ENCODE measurements at places on chromosomes 5 and 9.

GRCh38 chr5:32523625-32524024 is 61.7 kb upstream of the SUB1 start:
- DNase-seq = no peak

DNA sequence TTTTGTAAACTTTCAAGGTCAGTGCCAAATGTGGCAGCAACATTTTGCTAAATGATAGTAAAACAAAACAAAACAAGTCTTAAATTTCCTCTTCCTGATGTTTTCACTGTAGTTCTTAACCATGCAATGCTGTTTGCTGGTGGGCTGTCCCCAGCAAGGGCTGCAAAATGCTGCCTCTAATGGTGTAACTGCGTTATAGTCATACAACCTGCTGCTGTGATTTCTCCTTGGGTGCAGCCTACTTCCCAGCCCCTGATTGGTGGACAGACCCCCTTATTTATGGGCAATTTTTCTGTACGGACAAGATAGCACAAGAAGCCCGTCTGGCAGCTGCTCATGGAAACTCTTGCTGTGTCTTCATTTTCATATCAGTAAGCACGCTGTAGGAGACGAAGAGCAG is 26.6 kb upstream of the PIP5K1B start:
- DNase-seq = no peak

- DNase-seq = peak; percentile 81
These were observed 53.2 kb downstream of the USP20 start for GRCh38 chr9:129888293-129889121.

- peak; percentile 28 for DNase-seq
These were observed 1.5 kb downstream of the AFF4 start for GRCh38 chr5:132961887-132962286.

- DNase-seq = peak; percentile 43
These were observed 248.9 kb downstream of the PIK3R1 start for GRCh38 chr5:68464424-68464823.

GRCh38 chr5:158484150-158484549 is 615.6 kb downstream of the EBF1 start:
- no peak for DNase-seq

- no peak for DNase-seq
These were observed 34.6 kb downstream of the GADD45G start for GRCh38 chr9:89639367-89639795.

GRCh38 chr9:120323125-120323524 is 256.8 kb downstream of the CDK5RAP2 start:
- no peak for DNase-seq

DNA sequence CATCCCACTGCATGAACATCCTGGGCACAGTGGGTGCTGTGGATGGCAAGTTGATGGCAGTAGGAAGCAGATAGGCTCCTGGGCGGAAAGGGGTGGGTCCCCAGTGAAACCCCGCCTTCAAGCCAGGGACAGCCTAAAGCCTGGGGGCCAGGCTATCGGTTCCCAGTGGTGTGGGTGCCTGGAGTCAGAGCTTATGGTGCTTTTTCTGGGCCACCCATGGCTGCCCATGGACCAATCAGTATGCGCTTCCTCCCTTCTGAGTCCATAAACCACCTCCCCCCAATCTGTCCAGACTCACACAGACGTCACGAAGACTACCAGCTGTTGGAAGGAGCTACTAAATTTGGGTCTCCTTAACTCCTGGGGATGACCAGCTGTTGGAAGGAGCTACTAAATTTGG is 17.5 kb upstream of the ECPAS start:
- no peak for DNase-seq

DNA sequence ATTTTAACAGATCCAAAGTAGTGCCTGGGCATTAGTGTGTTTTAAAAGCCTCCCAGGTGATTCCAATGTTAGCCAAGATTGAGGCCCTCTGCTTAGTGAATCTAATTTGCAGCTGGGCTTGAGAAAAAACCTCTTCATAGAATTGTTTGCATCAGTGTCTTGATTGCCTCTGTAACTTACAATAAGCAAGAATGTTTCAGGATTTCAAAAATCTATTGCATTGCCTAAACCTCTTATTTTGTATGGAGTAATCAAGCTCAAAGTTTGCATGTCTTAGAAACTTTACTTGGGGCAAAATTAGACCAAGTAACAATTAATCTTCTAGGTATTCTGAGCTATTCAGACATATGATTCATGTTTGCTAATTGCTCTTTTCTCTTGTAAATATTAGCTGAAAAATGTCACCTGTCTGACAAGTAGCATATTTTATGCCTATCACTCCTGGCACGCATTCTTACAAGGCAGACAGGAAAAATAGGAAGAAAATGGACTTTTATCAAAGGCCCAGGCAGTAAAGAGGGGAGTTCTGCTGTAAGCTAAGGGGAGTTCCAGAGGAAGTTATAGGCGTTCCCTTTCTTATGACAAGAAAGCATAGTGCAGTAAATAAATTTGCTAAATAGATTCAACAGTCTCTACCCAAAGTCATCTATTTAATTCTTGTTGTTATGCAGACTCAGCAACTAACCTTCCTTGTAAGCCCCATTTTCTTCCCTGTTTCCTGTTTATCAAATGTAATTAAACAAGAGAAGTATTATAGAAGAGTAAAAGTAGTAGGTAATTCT is 21.0 kb downstream of the PDCD1LG2 start:
- no peak for DNase-seq

- no peak for DNase-seq
These were observed 28.8 kb downstream of the FOXD1 start for GRCh38 chr5:73419465-73420390.

DNA sequence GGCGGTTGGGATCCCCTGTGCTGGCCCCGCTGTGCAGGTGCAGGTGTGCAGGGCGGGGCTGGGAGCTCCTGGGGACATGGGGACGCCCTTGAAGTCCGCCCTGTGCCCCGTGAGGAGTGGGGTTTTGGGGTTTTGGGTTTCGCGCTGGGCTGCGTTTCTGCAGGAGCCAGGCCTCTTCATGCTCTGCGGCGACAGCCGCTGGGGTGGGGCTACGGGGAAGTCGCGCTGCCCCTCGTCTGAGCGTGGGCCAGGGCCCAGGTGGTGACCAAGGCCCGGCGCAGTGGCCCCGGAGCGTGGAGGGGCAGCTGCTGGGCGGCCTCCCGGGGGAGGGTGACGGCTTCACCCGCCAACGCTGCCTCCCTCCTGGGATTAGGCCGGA is 47.8 kb upstream of the IRX4 start:
- DNase-seq = no peak

DNA sequence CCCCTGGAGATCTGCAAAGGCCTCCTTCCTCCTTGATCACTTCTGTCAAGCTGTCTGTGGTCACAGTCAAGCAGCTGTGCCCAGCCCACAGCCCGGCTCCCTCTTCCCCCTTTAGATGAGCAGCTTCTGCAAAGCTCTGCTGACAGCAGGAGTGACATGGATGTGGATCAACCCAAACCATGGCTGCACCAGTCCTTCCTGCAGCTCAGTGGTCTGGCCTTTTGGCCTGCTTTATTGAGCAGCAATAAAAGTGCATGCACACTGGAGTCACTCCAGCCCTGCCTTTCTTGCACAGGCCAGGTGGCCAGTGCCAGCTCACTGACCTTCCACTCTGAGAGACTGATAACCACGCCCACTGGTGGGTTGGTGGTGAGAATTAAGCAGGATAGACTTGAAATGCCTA is 91.3 kb upstream of the OTULINL start:
- peak; percentile 84 for DNase-seq

GRCh38 chr5:118224546-118224945 is 763.8 kb downstream of the DTWD2 start:
- no peak for DNase-seq

DNA sequence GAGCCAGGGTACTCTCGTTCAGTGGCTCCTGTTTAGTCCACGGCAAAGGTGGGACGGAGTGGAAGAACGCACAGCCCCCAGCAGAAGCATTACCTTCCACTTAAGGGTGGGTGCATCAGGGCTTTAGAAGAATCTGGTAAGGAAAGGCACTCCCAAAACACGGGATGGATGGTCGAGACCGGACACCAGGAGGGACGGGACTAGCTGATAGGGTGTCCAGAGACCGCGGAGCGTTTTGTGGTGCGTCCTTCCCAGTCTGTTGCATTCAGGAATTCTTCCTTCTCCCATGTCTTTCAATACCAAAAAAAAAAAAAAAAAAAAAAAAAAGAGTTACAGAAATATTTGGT is 545 bp upstream of the CTSV start:
- DNase-seq = no peak

GRCh38 chr9:99436616-99437015 is 214.5 kb downstream of the SEC61B start:
- DNase-seq = no peak

DNA sequence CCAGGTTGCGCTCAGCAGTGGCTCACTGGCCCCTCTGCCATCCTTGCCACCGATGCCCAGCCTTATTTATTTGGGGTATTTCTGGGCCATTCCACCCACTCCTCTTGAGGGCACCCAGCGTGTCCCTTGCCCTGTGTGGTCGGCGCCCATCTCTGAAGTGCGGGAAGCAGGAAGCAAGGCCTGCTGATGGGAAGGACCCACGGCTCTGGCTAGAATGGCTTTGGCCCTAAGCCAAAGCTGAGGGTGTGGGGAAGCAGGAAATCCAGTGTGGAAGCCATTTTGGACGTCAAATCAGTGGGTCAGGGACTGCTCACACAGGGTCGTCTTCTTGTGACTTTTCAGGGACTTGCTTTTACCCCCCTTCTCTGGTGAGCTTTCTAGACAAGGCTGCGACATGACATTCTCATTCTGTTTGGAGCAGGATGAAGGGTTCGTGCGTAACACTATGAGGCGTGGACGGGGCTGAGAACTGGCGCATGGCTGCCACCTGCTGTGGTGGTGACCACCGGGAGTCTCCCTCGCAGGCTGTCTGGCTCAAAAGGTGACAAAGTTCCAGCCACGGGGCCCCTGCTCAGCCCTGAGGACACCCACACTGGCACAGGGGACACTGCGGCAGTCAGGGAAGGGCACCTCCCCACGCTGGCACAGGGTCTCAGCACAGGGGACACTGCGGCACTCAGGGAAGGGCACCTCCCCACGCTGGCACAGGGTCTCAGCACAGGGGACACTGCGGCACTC is 50.7 kb upstream of the NKD2 start:
- no peak for DNase-seq

- DNase-seq = no peak
These were observed 30.2 kb downstream of the SNX18 start for GRCh38 chr5:54547711-54548250.

- DNase-seq = peak; percentile 77
These were observed 34.6 kb upstream of the NEK6 start for GRCh38 chr9:124222918-124223720.

DNA sequence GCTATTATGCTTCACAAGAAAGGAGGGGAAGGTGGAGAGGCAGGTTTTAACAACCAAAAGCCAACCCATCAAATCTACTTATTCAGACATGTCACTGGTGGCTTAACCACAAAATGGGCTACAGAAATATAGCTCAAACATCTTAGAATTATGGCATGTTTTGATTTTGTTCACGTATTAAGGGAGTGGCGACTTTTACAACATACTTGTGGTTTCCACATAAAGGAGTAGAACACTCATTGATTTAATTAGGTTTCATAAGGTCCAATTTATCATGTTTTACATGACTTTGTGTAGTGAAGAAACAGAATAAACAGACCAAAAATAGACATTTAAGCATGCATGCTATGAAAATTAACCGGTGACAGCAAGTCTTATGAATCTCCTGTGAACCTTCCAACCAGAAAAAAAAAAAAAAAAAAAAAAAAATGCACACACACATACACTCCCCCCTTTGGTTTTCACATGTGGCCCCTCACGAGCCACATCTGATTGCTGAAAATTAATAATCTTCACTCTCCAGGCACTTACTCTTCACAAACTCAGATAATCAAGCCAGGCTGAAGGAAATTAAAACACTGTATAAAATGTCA is 5.4 kb downstream of the ZNF608 start:
- DNase-seq = no peak

GRCh38 chr9:17229945-17230560 is 95.2 kb downstream of the CNTLN start:
- DNase-seq = no peak

DNA sequence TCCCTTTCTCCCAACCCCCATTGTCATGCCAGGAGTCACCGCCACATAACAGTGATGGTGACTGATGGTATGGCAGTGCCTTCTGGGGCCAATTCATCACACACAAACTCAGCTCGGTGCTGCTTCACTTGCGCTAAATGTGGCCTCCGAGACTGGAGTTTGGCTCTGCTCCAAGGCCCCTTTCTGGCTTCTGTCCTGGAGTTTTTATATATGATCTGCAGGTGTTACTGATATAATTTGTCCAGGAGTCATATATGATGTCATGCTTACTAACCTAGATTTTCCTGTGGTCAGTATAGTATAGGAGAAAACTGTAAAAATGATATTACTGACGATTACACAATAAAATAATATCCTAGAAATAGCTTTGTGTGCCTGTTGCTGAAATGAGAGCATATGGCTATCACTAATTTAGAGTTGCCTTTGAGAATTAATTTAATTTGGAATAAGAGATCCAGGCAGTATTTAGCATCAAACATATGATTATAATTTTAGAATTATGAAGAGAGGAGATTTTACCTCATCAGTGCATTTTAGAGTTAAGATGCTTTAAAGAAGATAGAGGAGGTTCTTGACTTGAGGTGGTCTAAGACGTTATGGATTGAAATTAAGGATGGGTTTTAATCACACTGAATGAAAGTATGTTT is 334.1 kb upstream of the CD180 start:
- DNase-seq = no peak

GRCh38 chr5:9301200-9301599 is 244.7 kb downstream of the SEMA5A start:
- no peak for DNase-seq

DNA sequence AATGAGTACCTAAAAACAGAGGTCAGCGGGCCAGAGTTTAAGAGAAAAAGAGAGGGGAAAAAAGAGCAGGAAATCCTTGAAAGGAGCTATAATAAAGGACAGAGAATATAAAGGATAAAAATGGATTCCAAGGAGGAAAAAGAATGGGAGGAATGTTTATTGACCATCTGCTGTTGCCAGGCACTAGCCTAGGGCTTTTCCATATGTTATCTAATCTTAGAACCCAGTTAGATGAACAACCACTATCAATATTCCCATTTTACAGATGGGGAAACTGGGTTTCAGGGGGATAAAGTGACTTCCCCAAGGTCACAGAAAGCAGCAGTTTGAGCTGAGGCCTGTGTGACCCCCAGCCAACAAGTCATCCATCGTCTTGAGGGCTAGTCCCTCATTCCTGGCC is 232.5 kb downstream of the NR3C1 start:
- DNase-seq = no peak

DNA sequence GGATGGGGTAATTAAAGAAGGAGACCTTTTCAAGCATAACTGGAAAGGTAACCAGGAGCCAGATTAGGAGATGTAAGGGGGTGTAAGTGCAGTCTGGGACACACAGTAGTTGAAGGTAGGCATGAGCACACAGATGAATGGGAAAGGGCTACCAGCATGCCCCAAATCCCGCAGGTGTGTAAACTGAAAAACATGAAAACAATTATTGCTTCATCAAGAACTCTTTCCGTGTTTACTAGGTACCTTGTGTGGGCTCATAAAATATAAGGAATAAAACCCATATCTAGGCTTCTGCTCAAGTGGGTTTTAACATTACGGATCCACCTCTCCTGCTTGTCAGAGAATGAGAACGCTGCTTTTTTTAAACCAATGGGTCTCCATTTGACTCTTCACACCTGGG is 1.1 kb downstream of the MAPKAP1 start:
- DNase-seq = no peak

GRCh38 chr9:23686896-23687295 is 139.1 kb downstream of the ELAVL2 start:
- DNase-seq = no peak

Data from Kasumi-1 (cell line).